Activated CD4-positive, alpha-beta T cell treated with anti-CD3 and anti-CD28 coated beads, Interleukin-2, amount 10 ng/mL, durations not matched to agents 7 days and 5 days (primary cell): ENCODE measurements at places on chromosomes 12 and 14. TPM values are rescaled to one million over a fixed set of nuclear protein-coding genes. Genes with fewer than 3 reads are reported as not detected.

The SCN8A gene
- total RNA-seq, result 0.67 TPM

DNA sequence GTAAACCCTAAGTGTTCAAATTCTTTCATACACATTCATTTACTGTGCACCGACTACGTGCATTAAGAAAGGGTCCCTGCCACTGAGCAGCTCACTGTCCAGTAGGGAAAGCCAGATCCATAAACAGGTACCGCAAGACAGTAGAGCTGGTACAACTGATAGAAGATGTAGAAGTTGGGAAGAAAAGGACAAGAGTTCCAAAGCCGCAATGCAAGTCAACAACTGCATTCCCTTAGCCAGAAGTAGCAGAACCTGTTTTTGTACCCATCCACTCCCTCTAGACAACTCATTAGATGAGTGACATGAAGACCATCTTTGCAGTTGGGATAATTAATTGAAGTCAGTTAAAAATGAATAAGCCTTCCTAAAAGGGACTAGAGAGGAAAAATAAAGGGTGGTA, 1.3 kb downstream of the SENP1 start:
- peaks cover 2% of the 10 kb centered on the region for H3K27me3 ChIP-seq
- peaks cover 50% of the 10 kb centered on the region for H3K4me1 ChIP-seq
- peaks cover 4% of the 10 kb centered on the region for H3K36me3 ChIP-seq

The HIF1A gene
- total RNA-seq, result 97.0 TPM

The PARPBP gene
- 28.4 TPM for total RNA-seq

DNA sequence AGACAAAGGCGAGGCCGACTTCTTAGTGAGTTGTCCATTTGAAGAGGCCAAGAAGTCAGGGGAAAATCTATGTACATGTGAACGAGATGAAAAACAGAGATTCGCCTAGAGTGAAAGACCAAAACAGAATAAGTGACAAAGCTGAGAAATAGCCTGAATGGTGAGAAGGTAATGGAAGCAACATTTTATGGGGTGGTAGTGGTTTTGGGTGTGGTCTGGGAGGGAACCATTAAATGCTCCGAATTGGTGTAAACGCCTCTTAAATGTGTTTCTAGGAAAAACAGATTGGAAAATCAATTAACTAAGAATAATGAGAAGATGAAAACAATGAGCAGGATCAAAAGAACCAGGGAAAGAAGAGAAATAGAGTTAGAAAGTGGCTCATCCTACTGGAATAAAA, 83.8 kb upstream of the MANSC4 start:
- H3K36me3 ChIP-seq, result no peaks in the 10 kb centered on the region
- DNase-seq, result no peak
- no peak overlapping the region for H3K27ac ChIP-seq
